ENCODE measurements at places on chromosomes 7 and 10. TPM values are rescaled to one million over a fixed set of nuclear protein-coding genes. Genes with fewer than 3 reads are reported as not detected.

DNA sequence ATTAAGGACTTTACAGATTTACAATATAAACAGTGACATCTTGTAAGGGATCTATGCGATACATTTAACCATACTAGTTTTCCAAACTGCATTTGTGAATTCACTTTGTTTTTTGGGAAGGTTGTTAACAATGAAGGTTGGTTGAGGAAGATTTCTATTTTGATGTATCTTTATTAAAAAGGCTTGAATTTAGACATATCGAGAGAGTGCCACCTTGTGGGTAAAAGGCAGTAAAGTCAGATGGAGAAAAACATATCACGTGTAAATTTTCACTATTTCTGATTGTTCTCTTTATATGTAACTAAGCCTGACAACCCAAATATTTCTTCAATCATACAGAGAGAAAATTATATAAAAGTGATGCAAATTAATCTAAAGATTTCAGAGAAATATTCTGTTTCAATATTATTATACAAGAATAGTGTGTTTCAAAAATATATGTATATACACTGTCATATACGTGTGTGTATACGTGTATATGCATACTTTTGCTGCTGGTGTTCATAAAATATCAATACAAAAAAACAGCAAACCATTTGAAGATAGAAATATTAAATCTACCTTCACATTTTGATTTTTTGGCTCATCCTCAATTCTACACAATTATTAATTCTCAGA lies 988.6 kb downstream of the SORCS1 start:
- no peak for DNase-seq
- H3K27me3 ChIP-seq, result no peaks in the 10 kb centered on the region
- no peak overlapping the region for H3K4me3 ChIP-seq
- H3K4me1 ChIP-seq, result no peaks in the 10 kb centered on the region
- H3K27ac ChIP-seq, result no peak overlapping the region

DNA sequence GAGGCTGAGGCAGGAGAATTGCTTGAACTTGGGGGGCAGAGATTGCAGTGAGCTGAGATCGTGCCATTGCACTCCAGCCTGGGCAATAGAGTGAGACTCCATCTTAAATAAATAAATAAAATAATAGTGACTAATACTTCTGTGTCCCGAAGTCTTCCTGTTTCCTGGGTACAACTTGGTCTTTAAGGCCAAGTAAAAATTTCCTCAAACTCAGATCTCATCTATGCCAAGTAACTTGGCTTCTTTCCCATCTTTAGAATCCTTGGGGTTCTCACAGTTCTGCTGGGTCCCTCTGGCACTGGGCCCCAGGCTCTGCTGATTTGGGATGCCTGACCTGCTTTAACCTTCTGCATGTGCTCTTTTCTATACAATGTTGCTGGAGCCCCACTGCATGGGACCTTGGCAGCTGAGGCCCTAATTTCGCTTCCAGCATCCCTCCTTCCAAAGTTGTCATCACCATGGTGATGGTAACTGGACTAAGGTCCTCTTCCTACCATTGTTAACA lies 22.7 kb upstream of the AKR1B10 start:
- peaks cover 4% of the 10 kb centered on the region for H3K27me3 ChIP-seq
- no peak overlapping the region for H3K27ac ChIP-seq
- no peaks in the 10 kb centered on the region for H3K4me1 ChIP-seq
- no peak overlapping the region for H3K4me3 ChIP-seq

- no peak for DNase-seq
- peaks cover 3% of the 10 kb centered on the region for H3K27me3 ChIP-seq
- H3K4me1 ChIP-seq, result no peaks in the 10 kb centered on the region
- H3K27ac ChIP-seq, result no peak overlapping the region
- no peak overlapping the region for H3K4me3 ChIP-seq
Measured at GRCh38 chr10:23151071-23151470, 41.0 kb upstream of the PTF1A start.

DNA sequence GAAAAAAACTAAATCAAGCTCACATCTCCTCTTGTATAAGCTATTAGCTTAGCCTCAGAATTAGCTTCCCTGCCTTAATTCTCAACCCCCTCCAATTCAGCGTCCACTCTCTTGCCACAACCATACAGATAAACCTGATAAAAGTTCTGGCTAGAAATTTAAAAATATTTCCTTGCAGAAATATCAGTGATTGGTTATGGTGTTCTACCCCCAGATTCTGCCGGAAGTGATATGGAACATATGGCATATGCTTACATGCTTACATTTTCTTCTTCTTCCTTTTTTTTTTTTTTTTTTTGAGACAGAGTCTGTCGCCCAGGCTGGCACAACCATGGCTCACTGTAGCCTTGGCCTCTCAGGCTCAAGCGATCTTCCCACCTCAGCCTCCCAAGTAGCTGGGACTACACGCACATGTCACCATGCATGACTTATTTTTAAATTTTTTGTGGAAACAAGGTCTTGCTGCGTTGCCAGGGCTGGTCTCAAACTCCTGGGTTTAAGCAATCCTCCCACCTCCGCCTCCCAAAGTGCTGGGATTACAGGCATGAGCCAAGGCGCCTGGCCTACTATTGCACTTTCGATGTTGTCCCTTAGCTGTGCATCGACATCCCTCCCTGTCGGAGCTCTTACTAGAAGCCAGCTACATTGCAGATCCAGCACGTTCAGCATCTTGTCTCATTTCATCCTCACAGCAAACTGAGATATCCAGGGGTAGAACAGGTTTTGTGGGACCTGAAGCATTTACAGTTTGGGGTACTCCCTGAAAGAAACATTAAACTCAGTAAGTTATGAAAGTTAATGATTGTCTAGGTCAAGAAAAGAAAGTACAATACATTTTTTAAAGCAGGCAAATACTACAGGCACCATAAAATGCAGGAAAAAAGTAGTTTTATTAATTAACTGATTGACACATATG lies 205.6 kb upstream of the TCF7L2 start:
- no peaks in the 10 kb centered on the region for H3K27me3 ChIP-seq
- no peaks in the 10 kb centered on the region for H3K36me3 ChIP-seq
- no peak overlapping the region for H3K4me3 ChIP-seq
- peak overlapping the region; percentile 66 for H3K27ac ChIP-seq
- DNase-seq, result peak; percentile 83

- no peak overlapping the region for H3K4me3 ChIP-seq
- no peaks in the 10 kb centered on the region for H3K27me3 ChIP-seq
- no peak overlapping the region for H3K27ac ChIP-seq
- H3K4me1 ChIP-seq, result no peaks in the 10 kb centered on the region
- H3K36me3 ChIP-seq, result peaks cover 51% of the 10 kb centered on the region
- DNase-seq, result no peak
Measured at GRCh38 chr7:786472-787255, 45.6 kb upstream of the SUN1 start.

GRCh38 chr10:121648493-121648892 lies 50.2 kb upstream of the FGFR2 start:
- no peaks in the 10 kb centered on the region for H3K4me1 ChIP-seq
- H3K4me3 ChIP-seq, result no peak overlapping the region
- no peak for DNase-seq
- H3K36me3 ChIP-seq, result no peaks in the 10 kb centered on the region

DNA sequence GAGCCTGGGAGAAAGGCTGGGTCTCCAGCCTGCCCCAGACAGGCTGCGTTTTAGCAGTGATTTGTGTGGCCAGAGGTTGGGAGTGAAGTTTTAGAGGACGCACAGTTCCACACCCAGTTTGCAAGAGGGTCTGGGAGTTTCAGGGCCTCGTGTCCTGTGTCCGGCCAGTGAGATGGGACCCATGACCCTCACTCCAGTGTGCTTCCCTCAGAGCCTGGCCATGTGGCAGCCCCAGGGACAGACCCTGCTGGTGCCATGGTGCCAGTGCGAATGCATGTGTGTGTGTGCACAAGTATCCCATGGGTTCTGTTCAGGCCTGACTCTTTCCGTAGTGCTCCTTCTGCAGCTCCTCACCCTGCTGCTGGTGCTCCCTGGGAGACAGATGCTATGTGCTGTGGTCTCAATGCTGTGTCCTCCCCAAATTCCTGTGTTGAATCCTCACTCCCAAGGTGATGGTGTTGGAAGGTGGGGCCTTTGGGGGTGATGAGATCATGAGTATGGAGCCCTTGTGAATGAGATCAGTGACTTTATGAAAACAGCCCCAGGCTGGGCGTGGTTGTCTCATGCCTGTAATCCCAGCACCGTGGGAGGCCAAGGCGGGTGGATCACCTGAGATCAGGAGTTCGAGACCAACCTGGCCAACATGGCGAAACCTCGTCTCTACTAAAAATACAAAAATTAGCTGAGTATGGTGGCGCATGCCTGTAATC lies 16.5 kb downstream of the ECHDC3 start:
- H3K27ac ChIP-seq, result no peak overlapping the region
- no peaks in the 10 kb centered on the region for H3K27me3 ChIP-seq
- DNase-seq, result no peak
- peaks cover 11% of the 10 kb centered on the region for H3K4me1 ChIP-seq
- no peak overlapping the region for H3K4me3 ChIP-seq
- peaks cover 26% of the 10 kb centered on the region for H3K36me3 ChIP-seq

Gene SPRN
- polyA plus RNA-seq, result 4.9 TPM
